ENCODE measurements at places on chromosomes 16 and 17.

DNA sequence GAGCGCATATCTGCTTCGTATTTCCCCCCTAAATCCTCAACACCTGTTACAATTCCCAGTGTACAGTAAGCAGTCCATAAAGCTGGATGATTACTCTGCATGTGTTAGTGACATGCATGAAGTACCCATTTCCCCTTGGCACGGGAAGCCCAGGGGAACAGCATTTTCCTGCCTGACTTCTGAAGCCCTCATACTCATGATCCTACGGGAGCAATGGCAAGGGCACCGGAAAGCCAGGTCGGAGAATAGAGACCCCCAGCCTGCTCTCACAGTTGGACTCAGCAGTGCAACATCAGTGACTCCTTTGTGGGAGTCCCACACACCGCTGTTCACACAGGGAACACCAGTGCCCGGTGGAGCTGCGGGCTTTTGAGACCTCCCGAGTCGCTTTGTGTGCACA lies 336.9 kb downstream of the CDH13 start:
- DNase-seq = no peak

DNA sequence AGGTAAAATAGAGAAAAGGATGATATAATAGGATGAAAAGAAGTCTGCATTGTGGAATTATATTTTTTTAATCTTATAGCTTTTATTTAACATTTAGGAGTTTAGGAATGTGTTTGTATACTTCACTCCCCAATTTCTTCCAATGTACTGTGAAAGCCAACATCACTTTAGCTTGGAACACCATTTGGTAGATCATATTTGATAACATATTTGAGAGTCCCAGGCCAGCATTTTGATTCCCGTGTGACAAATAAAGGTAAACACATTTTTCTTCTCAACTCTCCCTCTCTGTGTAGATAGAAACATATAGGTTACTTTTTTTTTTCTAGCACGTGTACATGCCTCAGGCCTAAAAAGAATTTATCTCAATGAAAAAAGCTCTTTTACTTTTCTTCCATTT lies 1551.3 kb downstream of the CDH8 start:
- no peak for DNase-seq

- no peak for DNase-seq
These were observed 8.2 kb downstream of the ADCY7 start for GRCh38 chr16:50274326-50275097.

- no peak for DNase-seq
These were observed 66.6 kb upstream of the ZNF469 start for GRCh38 chr16:88316151-88316550.

GRCh38 chr16:53429221-53429943 lies 4.9 kb upstream of the RBL2 start:
- no peak for DNase-seq

Measured in stimulated activated CD4-positive, alpha-beta T cell treated with anti-CD3 and anti-CD28 coated beads, Interleukin-1b, Interleukin-23, amount 100 ng/mL, for 1 hour (primary cell).